ENCODE measurements at places on chromosomes 11 and 22. TPM values are rescaled to one million over a fixed set of nuclear protein-coding genes. Genes with fewer than 3 reads are reported as not detected.

GRCh38 chr11:72014761-72015320 is 16.1 kb downstream of the IL18BP start:
- no peak overlapping the region for H3K4me3 ChIP-seq
- no peak for DNase-seq
- H3K27ac ChIP-seq = no peak overlapping the region
- H3K27me3 ChIP-seq = no peaks in the 10 kb centered on the region
- peaks cover 9% of the 10 kb centered on the region for H3K36me3 ChIP-seq
- H3K4me1 ChIP-seq = peaks cover 17% of the 10 kb centered on the region

- no peaks in the 10 kb centered on the region for H3K27me3 ChIP-seq
- DNase-seq = peak; percentile 43
- peaks cover 39% of the 10 kb centered on the region for H3K4me1 ChIP-seq
- H3K27ac ChIP-seq = no peak overlapping the region
- no peak overlapping the region for H3K4me3 ChIP-seq
Measured at GRCh38 chr22:49785841-49786471, 41.7 kb downstream of the BRD1 start.

- no peak for DNase-seq
- H3K4me3 ChIP-seq = no peak overlapping the region
- H3K4me1 ChIP-seq = peaks cover 15% of the 10 kb centered on the region
- no peak overlapping the region for H3K27ac ChIP-seq
- H3K36me3 ChIP-seq = no peaks in the 10 kb centered on the region
- no peaks in the 10 kb centered on the region for H3K27me3 ChIP-seq
Measured at GRCh38 chr11:15651816-15652215, 537.1 kb downstream of the INSC start.

- no peak overlapping the region for H3K4me3 ChIP-seq
- H3K4me1 ChIP-seq = peaks cover 10% of the 10 kb centered on the region
- no peaks in the 10 kb centered on the region for H3K27me3 ChIP-seq
- peak overlapping the region; percentile 45 for H3K27ac ChIP-seq
Measured at GRCh38 chr22:35467681-35468434, 67.9 kb downstream of the MCM5 start.

DNA sequence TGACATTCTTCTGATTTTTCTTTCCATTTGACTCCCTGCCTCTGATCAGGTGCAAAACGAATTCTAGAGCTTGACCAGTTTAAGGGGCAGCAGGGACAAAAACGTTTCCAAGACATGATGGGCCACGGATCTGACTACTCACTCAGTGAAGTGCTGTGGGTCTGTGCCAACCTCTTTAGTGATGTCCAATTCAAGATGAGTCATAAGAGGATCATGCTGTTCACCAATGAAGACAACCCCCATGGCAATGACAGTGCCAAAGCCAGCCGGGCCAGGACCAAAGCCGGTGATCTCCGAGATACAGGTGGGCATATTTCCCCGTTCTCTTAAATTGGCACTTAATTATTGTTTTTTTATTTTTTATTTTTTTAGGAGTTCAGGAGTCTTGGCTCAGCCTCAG is 15.4 kb downstream of the XRCC6 start:
- no peaks in the 10 kb centered on the region for H3K27me3 ChIP-seq
- peaks cover 97% of the 10 kb centered on the region for H3K36me3 ChIP-seq
- no peak overlapping the region for H3K4me3 ChIP-seq
- no peaks in the 10 kb centered on the region for H3K4me1 ChIP-seq
- H3K27ac ChIP-seq = no peak overlapping the region
- no peak for DNase-seq

DNA sequence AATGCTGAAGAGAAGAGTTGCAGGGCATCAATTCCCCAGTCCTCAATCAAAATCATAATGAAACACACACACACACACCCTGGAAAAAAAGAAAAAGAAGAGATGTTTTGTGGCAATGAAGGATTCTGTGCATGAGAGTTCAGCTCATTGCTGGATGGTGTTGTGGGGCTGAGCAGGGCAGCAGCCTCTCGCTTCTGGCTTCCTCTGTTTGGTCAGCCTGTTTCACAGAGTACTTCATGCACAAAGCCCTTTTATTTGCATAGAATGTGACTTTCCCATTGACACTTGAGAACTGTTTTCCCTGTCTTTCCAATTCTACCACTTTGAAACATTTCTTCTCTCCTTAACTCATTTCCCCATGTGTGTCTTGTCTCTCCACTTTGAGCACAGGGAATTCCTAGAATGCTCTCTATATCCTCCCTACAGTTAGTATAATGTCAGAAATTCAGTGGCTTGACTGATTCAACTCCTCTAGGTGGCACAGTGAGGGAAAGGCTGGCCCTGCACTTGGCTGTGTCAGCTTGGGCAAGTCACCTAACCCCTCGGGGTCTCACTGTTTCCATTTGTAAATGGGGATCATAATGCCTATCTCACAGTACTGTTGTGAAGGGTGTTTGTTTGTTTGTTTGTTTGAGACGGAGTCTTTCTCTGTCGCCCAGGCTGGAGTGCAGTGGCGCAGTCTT is 25.4 kb upstream of the BSX start:
- DNase-seq = no peak
- H3K36me3 ChIP-seq = no peaks in the 10 kb centered on the region
- no peak overlapping the region for H3K4me3 ChIP-seq
- no peaks in the 10 kb centered on the region for H3K27me3 ChIP-seq
- no peaks in the 10 kb centered on the region for H3K4me1 ChIP-seq

- no peaks in the 10 kb centered on the region for H3K36me3 ChIP-seq
- H3K27me3 ChIP-seq = no peaks in the 10 kb centered on the region
- no peak overlapping the region for H3K27ac ChIP-seq
- no peak overlapping the region for H3K4me3 ChIP-seq
- H3K4me1 ChIP-seq = no peaks in the 10 kb centered on the region
- DNase-seq = no peak
Measured at GRCh38 chr11:129976328-129976727, 26.3 kb downstream of the PRDM10 start.

DNA sequence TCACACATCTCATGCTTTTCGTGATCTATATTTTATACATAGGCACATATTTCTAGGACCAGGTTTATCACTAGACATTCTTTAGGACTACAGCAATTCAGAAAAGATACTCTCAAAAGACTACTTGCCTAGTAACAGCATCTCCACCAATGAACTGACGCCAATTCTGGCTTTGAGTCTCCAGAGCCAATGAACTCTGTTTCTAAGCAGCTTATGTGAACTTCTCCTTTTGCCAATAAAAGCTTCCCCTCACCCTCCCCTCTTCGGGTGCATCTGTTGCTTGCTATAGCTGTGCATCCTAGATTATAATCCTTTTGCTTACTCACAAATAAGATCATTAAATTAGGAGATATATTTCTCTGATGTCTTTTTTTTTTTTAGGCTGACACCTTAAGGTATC is 11.4 kb upstream of the ANKK1 start:
- no peak overlapping the region for H3K27ac ChIP-seq
- H3K4me3 ChIP-seq = no peak overlapping the region
- no peak for DNase-seq
- H3K4me1 ChIP-seq = no peaks in the 10 kb centered on the region
- no peaks in the 10 kb centered on the region for H3K36me3 ChIP-seq
- H3K27me3 ChIP-seq = no peaks in the 10 kb centered on the region

DNA sequence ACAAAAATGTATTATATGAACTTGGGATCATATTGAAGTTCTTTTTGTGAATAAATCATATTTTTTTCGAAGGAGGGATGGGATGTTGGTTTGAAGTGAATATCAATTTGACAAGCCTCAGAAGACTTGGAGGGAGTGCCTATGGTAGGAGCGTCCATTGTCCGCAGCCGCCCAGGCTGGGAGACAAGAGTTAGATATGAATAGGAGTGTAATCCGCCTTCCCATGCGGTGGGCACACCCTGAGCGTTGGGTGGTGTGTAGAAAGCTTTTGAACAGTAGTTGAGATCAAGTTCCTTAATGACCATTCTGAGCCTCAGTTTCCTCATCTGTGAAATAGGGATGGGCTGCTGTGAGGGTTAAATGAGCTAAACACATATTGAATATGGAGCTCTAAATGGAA is 7.0 kb downstream of the CD82 start:
- peaks cover 6% of the 10 kb centered on the region for H3K36me3 ChIP-seq
- peaks cover 32% of the 10 kb centered on the region for H3K4me1 ChIP-seq
- no peaks in the 10 kb centered on the region for H3K27me3 ChIP-seq

DNA sequence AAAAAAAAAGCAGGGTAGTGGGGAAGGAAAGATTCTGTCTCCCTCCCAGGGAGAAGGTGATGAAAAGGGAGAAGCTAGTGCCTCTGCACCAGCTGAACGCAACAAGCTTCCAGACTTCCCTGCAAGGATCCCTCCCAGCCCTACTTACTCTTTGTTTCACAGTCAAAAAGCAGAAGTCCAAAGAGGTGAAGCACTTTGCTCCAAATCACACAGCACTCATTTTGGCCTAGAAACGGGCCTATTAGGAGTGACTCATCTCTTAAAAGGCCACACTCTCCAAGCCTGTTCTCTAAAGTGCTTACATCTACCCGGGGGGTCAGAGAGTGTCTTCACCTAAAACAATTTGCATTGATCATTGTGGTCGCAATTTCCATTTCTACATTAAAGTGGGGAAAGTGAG is 17.7 kb upstream of the GRK3 start:
- no peak for DNase-seq
- H3K4me3 ChIP-seq = no peak overlapping the region
- no peaks in the 10 kb centered on the region for H3K36me3 ChIP-seq
- H3K27ac ChIP-seq = peak overlapping the region; percentile 58

- DNase-seq = no peak
- no peak overlapping the region for H3K27ac ChIP-seq
- H3K4me1 ChIP-seq = no peaks in the 10 kb centered on the region
- no peaks in the 10 kb centered on the region for H3K36me3 ChIP-seq
- H3K4me3 ChIP-seq = no peak overlapping the region
Measured at GRCh38 chr11:47437218-47437745, 11.0 kb upstream of the PSMC3 start.

DNA sequence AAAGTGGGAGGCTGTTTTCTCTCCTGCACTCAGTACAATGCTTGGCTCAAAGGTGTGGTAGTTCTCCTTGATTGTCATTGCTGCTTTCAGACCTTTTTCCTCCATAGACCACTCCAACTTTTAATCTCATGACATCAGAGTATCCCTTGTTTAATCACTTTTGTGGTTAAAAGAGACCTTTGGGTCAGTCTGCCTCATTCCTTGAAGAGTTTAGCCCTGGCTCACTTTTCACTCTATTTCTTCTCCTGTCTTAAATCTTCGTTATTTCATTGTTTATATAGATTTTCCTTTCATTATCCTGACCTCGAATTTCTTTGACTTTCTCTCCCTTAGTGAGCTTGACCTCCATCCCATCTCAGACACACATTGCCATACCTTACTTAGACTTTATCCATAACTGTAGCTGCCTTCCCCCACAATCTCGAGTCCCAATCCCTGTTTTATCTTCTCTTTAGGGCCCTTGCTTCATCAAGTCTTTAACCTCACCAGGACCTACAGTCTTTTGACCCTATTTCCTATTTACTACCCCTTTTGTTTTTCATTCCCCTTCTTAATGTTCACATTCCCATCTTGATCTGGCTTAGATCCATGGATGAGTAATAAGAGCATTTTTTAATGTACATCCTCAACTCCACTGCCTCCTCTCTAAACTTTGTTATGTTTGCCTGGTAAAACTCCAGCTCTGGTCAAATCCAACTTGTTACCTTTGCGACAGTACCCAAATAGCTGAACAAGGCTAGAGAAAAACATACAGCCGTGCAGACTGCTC is 9.5 kb downstream of the ATXN10 start:
- no peak overlapping the region for H3K4me3 ChIP-seq
- no peak overlapping the region for H3K27ac ChIP-seq
- no peak for DNase-seq
- peaks cover 47% of the 10 kb centered on the region for H3K4me1 ChIP-seq

- H3K36me3 ChIP-seq = no peaks in the 10 kb centered on the region
- no peak for DNase-seq
- no peaks in the 10 kb centered on the region for H3K27me3 ChIP-seq
Measured at GRCh38 chr11:13327421-13327820, 49.8 kb downstream of the BMAL1 start.

GRCh38 chr11:32527261-32528175 is 56.1 kb upstream of the EIF3M start:
- no peak overlapping the region for H3K27ac ChIP-seq
- no peak overlapping the region for H3K4me3 ChIP-seq
- no peaks in the 10 kb centered on the region for H3K27me3 ChIP-seq
- H3K4me1 ChIP-seq = no peaks in the 10 kb centered on the region
- no peak for DNase-seq

DNA sequence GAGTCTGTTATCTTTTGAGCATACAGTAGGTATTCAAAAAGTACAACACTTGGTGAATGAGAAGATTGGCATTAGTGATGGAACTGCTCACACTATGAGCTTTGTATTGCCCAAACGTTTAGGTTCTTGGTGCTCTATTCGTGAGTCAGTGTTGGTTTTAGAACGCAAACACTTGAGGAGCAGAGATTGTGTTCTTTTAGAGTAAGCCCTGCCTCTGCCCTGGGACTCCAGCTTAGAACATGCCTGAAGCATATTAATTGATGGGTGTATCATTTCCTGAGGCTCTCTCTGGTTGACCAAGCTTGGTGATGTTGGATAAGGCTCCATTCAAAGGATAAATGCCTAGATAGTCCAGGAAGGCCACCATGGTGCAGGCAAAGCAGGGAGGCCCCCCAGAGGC is 10.9 kb downstream of the MTNR1B start:
- H3K27me3 ChIP-seq = no peaks in the 10 kb centered on the region
- no peaks in the 10 kb centered on the region for H3K36me3 ChIP-seq
- no peak for DNase-seq
- H3K4me3 ChIP-seq = no peak overlapping the region

DNA sequence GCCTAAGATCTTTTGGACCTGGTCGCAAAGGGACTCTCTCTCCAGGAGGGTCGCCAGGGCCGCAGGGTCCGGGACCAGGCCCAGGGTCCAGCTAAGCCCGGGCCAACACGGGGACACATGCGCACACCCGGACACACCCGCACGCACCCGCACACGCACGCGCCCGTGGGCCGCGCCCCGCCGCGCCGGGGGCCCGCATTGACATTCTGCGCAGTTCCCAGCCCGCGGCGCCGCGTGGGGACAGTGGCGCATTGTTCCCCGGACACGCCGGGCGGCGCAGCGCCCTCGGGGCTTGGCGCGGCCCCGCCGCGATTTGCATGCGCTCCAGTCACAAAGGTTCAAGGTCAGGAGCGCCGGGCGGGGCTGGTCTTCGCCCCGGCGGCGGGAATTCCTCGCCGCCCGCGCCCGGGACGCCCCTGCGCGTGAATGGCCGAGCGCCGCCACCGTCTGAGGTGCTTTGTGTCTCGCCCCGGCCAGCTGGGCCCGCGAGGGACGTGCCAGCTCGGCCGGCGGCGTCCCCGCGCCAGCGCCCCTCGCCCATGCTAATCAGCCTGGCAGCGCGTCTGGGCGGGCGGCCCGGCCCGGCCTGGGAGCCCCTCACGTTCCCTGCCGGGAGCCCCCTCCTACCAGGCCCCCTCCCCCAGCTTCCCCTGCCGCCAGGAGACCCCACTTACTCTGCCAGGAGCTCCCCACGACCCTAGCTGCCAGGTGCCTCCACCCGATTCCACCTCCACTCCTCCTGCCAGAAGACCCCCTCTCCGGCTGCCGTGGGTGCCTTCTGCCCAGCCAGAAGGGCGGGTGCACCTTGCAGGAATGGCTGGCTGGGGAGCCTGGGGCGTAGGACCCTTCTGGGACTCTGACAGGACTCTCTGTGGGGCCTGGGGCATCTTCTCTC is 50.5 kb upstream of the WNT7B start:
- peak overlapping the region; percentile 53 for H3K27ac ChIP-seq
- peak; percentile 59 for DNase-seq
- no peaks in the 10 kb centered on the region for H3K36me3 ChIP-seq
- peaks cover 17% of the 10 kb centered on the region for H3K4me1 ChIP-seq

- H3K27me3 ChIP-seq = no peaks in the 10 kb centered on the region
- H3K27ac ChIP-seq = no peak overlapping the region
- H3K36me3 ChIP-seq = no peaks in the 10 kb centered on the region
- H3K4me3 ChIP-seq = no peak overlapping the region
Measured at GRCh38 chr11:74449369-74449931, 17.9 kb downstream of the KCNE3 start.

Gene KRTAP5-8
- total RNA-seq = 0.31 TPM

Gene RASD2
- 1.3 TPM for total RNA-seq

Gene TLCD5
- 6.9 TPM for total RNA-seq

Gene MS4A7
- total RNA-seq = 80.6 TPM

Gene ST3GAL4
- 33.1 TPM for total RNA-seq
